ENCODE measurements at places on chromosomes 4 and X.

DNA sequence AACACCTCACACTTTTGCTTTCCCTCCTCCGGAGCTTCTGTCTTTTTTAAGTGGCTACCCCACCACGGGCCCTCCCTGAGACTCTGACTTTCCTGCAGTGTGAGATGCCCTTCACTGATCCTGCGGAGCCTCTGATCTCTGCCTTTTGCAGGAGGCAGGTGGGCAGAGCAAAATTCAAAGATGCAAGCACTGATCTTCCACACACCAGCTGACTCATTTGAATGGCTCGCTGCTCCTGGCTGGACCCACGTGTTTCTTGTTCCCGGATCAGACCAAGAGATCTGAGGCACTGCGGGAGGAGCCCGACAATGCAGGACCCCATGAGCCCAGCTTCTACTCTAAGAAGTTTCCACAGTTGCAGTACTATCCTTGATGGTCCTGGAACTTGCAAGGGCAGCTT, 1607.9 kb upstream of the TENM3 start:
- DNase-seq: no peak

DNA sequence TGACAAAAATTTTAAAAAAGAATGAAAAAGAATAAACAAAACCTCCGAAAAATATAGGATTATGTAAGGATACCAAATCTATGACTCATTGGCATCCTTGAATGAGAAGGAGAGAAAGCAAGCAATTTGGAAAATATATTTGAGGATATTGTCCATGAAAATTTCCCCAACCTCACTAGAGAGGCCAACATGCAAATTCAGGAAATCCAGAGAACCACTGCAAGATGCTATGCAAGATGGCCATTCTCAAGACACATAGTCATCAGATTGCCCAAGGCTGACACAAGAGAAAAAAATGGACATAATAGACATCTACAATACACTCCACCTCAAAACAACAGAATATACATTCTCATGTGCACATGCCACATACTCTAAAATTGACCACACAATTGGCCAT, 135.9 kb upstream of the SPANXB1 start:
- no peak for DNase-seq

GRCh38 chr4:120862432-120862831, 60.1 kb downstream of the PRDM5 start:
- no peak for DNase-seq

GRCh38 chrX:27251369-27251768, 211.8 kb downstream of the PPP4R3C start:
- DNase-seq: no peak

- peak; percentile 3 for DNase-seq
Measured at GRCh38 chrX:55007656-55008055, 7.5 kb downstream of the APEX2 start.

DNA sequence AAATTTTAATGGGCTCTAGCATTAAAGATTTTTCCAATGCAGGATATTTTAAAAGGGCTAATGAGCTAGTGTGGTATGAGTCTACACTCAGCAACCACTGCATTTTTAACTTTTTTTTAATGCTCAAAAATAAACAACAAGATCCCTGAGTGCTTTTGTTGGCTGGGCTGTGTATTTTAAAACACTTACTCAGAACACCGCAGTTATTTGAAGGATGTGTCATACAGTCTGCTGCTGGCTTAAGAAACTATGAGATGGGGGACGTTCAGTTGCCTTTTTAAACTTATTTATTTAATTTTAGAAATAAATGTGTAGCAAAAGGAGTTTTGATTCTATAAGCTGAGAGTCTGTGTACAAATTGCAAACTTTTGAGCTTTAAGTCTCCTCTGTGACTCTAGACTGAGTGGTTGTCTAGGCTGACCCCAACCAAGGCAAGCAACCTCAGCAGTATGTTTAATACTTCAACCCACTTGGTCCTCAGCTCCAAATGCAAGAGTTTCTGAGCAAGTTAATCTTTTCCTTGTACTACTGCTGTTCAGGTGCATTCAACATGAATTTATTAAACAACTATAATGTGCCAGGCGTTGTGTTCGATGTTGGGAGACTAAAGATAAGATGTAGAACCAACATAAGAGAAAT, 278.6 kb upstream of the DIPK2B start:
- peak; percentile 87 for DNase-seq

DNA sequence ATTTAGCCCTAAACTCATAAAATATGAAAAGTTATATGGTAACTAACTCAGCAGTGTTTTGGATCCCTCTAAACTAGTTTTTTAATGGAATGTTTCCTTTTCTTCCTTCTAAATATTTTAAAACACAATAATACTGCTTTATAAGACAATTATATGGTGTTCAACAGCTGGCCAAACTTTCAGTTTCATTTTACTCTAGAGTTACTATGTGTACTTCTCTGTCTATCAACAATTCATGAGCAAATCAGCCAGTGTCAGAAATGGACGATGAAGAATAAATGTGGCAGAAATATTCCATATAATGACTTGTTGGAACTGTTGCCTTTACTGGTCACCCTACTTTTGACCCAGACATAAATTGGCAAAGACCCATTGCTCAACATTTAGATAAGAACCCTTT, 64.8 kb upstream of the CXXC4 start:
- DNase-seq: no peak

DNA sequence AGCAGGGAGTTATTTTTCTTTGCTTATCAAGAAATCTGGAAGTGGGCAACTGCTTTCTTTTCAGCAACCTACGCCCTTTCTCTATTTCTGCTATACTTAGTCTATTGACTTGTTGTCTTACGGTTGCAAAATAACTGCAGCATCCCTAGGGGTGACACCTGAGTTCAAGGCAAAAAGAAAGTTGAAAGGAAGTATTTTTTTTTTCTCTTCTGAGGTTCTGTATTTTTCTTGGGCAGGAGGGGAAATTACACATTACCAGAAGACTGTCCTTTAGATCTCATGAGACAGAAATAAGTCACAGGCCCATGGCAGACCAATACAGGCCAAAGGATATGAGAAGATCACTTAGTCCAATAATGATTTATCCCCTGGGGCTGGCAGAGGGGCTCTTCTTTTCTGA, 204.7 kb upstream of the CASK start:
- DNase-seq: no peak
